ENCODE measurements at places on chromosomes 6 and 20.

GRCh38 chr6:25042984-25043725, 107.4 kb upstream of the RIPOR2 start:
- no peak for DNase-seq

DNA sequence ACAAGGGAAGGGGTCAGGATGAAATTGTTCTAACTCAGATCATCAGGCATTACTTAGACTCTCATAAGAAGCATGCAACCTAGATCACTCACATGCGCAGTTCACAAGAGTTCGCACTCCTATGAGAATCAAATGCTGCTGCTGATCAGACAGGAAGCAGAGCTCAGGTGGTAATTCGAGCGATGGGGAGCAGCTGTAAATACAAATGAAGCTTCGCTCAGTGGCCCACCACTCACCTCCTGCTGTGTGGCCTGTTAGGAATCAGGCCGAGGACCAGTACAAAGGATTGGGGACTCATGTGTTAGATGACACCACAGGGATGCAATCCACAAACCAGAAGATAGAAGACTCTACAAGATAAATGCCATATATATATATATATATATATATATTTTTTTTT, 31.5 kb upstream of the TOP1 start:
- no peak for DNase-seq

DNA sequence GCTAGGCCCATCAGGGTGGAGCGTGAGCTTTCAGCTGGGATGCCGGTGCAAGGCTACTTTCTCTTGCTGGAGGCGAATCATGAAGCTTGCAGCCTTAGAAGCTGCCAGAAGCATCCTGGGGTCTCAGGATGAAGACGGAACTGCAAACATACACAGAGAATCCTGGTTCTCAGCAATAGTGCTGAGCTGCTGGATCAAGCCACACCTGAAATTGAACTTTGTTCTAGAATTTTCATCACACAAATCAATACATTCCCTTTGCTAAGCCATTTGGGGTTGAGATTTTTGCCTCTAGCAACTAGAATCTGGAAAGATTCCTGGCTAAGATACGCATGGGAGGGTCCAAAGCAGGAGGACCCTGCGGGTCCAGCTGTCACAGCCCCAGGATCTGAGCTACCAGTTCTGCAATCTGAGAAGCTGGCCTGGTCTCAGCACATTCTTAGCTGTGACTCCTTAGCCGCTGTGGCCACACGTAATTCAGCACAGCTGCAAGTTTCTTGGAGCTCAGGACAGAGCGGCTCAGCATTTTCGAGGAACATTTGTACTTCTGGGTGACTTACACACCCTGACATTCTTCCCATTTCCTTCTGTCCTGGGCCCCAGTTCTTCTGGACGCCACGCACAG, 6.6 kb upstream of the ARFGAP1 start:
- DNase-seq: no peak

DNA sequence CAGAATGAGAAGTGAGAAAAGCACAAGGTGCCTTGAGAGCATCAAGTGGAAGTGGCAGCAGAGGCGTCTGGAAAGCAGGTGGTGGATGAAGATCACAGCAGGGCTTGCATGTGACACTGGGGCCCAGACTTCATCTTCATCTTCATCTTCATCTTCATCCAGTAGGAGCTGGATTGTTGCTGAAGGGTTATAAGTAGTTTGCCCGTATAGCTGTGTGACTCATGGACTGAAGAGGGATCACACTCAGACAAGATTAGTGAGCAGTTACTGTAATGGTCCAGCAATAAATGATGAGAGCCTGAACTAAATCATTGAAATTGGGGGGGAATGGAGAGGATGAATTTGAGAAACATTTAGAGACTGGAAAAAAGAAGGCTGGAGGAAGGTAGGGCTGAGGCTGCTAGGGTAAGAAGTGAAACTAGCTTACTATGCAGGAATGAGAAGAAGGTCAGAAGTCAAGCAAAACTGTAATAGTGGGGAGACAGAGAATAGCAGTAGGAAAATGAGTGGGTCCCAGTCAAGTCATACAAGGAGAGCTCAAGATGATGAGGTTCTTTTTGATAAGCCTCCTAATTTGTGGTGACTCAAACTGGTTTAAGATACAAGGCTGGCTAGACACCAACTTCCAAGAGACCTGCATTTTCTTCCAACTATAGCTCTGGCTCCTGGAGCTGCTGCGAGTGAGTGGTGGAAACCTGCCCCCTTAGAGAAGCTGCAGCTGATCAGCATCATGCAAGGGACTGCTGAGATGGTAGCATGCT, 92.3 kb upstream of the BEND6 start:
- no peak for DNase-seq

DNA sequence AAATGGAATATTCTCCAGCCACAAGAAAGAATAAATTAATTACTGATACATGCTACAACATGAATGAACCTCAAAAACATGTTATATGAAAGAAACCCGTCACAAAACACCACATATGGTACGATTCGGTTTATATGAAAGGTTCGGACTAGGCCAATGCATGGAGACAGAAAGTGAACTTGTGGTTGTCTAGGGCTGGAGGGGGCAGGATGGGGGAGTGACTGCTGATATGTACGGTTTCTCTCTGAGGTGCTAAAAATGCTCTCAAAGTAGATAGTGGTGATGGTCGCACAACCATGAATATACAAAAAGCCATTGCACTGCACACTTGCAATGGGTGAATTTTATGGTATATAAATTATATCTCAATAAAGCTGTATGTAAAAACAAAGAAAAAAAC, 18.3 kb downstream of the AGPAT4 start:
- no peak for DNase-seq

GRCh38 chr6:119446115-119446554, 96.6 kb upstream of the MAN1A1 start:
- no peak for DNase-seq

DNA sequence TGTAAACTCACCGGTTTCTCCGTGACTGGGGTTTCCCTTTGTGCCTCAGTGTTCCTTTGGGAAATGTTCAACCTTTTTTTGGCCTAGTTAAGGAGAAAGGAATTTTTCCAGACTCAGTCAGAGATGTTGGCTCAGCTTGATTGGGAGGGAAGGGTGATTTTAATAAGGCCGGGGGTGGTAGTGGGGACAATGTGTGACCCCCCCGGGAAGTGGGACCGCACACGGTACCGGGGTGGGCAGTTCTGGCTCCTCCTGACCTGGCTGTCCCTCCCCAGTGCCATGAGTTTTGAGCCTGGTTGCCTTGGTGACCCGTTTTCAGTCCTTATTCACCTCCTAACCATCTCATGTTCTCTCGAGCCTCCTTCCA, 132.7 kb downstream of the SNX5 start:
- DNase-seq: no peak

DNA sequence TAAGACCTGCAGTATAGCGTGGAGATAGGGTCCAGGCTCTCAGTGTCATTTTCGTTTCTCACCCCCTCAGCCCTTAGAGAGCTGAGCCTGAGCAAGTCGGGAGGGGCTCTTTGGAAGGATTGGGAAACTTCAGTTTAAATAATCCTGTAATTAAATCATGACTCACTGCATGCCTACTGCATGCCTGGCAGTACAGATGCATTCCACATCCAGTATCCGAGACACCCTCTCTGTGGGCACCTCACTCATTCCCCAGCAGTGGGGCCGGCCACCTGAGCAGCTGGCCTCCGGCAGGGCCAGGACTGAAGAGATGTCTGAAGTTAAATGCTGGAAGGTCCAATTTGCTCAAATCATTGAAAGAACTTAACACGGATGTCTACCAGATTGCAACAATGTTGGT, 316.6 kb downstream of the THBS2 start:
- no peak for DNase-seq

DNA sequence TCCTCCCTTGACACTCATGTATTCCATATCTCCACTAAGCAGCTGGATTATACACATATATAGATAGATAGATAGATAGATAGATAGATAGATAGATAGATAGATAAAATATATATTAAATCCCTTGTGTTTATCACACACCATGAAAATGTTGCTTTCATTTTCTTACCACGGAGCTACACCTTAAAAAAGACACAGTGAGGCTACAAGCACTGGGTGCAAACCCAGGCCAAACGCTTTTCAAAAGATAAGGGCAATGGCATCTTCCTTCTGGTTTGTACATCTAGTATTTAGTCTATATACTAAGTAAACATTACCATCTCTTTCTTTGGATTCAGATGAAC, 377.1 kb downstream of the ESR1 start:
- no peak for DNase-seq

DNA sequence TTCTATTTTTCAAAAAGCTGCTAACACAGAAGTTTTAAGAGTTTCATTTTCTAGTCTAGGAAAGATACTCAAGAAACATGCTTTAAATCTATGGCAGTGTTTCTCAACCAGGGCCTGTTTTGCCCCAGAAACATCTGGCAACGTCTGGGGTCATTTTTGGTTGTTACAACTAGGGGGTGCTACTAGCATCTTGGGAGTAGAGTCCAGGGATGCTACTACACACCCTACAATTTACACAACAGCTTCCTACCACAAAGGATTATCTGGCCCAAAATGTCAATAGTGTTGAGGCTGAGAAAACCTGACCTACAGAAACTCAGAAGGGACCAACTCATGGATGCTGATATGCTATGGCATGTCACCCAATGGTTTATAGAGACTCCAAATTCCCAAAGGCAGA, 24.4 kb downstream of the SERAC1 start:
- no peak for DNase-seq

GRCh38 chr20:49452011-49452482, 30.4 kb downstream of the KCNB1 start:
- DNase-seq: peak; percentile 34

- DNase-seq: no peak
Measured at GRCh38 chr6:145213614-145214013, 521.7 kb downstream of the EPM2A start.

- no peak for DNase-seq
Measured at GRCh38 chr6:26500102-26500501, at the start of gene BTN1A1. Gene BTN1A1, plus strand, starts transcription at chr6:26500303. Its CDS starts 984 bp downstream, at chr6:26501287.

- DNase-seq: no peak
Measured at GRCh38 chr20:57791178-57791962, 81.6 kb upstream of the PMEPA1 start.

DNA sequence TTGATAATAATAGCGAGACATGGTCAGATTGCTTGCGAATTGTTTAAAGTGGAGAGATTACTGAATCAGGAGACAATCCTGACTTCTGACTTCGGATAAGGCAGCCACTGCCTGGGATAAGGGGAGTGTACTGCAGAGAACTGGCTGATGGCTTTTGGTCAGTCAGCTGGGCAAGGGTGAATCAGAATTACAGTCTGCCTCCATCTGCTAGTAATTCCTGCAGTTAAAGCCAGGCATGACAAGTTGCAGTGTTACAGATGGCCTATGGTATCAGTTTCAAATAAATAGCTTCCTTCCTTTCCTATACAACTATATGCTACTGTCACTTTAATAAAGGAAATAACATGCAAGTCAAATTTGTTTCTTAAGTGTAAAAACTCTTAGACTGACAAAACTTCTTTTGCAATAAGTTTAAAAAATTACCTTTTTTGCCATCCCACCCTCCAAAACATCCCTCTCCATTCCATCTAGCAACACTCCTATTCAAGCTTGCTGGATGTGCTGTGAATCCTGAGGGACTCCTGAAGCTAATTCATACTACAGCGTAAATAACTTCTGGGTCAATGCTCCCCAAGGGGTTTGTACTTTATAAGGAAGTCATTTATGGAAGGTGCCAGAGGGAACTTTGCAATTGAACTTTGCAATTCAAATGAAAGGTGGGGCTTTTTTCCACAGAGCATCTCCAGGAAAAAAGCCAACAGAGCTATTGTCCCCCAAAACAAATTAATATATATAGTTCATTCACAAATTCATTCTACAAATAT, 245.2 kb downstream of the ADGRB3 start:
- no peak for DNase-seq

DNA sequence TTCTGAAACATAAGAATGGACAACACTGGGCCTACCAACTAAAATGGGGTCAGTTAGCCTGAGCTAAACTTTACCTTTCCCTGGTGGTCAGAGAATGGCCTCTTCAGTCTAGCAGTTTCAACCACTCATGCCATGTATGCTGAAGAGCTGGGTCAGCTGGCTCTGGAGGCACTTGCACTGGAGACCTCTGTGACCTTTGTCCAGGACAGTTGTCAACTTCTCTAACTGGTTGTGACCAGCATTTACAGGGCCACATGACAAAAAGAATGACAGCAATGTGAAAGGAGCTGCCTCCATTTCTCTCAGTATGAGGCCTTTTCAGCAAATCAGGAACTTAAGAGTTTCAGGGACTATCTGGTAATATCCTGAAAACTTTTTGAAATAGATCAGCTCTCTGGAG, 59.9 kb upstream of the TMEM30A start:
- no peak for DNase-seq

DNA sequence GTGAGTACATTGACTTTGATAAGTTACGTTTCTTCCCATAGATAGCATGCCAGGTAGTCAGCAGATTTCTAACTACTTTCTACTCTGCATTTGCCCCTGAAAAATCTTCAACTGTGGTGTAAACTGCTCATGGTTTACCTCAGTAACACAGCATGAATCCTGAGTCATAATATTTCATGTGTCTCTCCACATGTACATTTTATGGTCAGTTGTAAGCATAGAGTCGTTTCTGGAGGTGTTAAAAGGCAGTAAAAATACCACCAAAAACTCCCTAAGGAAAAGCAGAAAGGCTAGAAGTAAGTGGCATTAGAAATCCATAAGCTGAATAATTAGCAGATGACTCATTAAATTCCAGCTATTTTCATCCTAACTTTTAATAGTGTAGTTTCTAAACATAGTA, 4.1 kb upstream of the GPR63 start:
- no peak for DNase-seq

DNA sequence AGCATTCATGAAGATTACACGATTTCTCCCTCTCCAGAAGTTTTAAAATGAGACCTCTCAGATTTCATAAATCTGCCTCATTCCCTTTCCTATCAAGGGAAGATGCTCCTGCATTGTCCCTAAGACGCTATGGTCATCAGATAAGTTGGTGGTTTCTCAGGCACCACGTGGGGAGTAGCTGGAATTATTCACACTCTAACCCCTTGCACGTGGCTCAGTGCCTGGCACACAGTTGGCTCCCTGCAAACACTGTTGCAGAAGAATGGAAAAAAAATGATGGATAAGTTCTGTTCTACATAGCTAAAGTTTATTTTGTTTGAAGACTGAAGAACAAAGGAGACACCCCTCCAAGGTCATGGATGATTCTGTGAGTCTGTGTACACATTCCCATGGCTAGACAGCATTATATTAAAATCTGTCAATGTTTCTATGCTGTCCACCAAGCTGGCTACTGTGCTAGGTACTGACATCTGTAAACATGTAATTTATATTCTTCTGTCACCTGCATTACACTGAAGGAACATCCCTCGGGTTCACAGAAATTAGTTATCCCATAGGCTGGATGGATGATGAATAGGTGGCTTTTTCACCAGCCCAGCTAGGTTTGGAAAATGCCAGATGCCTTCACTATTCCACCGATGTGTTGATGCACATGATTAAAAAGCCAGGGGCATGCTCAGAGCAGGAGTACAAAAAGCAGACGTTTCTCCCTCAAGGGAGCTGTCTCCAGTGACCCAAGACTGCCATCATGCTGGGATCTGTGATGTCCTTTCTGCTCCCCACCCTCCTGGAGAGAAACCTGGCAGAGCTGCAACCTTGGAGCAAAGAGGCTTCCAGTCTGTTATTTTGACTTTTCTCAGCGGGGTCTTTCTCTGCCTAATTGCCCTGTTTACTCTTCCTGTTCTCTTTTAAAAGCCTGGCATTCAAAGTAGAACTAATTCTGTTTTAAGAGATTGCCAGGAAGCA, 610.5 kb downstream of the UTRN start:
- no peak for DNase-seq

Data from amygdala (tissue), 56 donors.